T-helper 9 cell (primary cell): ENCODE measurements at places on chromosomes 7 and 10.

GRCh38 chr7:51213618-51214017 is 103.0 kb downstream of the COBL start:
- no peak for DNase-seq

GRCh38 chr7:158885624-158886023 is 29.3 kb downstream of the DYNC2I1 start:
- DNase-seq, result no peak

- no peak for DNase-seq
Measured at GRCh38 chr7:80206763-80207162, 72.1 kb downstream of the GNAI1 start.

GRCh38 chr10:16941870-16942269 is 124.6 kb upstream of the RSU1 start:
- DNase-seq, result no peak

DNA sequence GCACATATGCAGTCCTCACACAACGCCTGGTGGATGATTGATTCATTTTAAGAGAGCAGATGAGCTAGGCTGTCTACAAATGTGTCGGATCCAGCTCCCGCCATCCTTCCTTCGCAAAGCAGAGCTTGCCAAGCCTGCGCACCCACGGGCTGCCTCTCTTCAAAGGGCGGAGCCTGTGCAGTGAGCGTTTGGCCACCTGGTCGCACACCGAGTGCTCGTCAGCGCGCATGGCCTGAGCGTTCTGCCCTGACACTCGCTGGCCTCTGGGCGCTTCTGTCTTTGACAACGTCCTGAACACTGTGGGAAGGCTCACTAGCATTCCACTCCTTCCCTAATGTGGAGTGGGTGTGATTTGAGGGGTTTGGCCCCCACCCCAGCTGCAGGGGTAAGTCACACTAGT is 47.1 kb upstream of the TMEM72 start:
- no peak for DNase-seq

GRCh38 chr7:155907450-155908200 is 95.4 kb upstream of the SHH start:
- no peak for DNase-seq

- DNase-seq, result no peak
Measured at GRCh38 chr7:94244760-94245159, 149.9 kb upstream of the COL1A2 start.

DNA sequence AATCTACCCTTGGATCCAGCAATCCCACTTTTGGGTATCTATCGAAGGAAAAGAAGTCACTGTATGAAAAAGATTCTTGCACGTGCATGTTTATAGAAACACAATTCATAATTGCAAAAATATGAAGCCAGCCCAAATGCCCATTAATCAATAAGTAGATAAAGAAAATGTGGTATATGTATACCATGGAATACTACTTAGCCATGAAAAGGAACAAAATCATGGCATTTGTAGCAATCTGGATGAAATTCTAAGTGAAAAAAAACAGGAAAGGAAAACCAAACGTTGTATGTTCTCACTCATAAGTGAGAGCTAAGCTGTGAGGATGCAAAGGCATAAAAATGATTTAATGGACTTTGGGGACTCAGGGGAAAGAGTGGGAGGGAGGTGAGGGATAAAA is 18.2 kb upstream of the CASD1 start:
- no peak for DNase-seq

GRCh38 chr7:71793251-71793650 is 618.9 kb downstream of the CALN1 start:
- no peak for DNase-seq

DNA sequence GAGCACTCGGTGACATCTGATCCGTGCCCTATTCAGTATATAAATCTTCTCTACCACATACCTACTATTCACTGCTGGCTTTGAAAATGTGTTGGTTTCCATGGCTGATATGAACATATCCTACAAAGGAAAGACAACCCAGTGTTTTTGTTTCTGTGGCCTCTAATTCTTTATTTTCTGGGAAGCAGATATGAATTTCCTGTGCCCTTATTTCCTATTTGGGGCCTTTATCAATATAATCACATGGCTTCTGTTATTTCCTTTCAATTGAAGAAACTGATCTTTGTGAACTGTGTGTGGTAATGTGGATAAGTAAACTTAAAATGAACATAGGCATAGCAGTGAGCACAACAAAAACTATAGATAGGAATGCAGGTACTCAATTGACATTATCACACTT is 10.6 kb downstream of the CCNJ start:
- no peak for DNase-seq
